ENCODE measurements at places on chromosomes 2 and 18. TPM values are rescaled to one million over a fixed set of nuclear protein-coding genes. Genes with fewer than 3 reads are reported as not detected.

KIAA2012 gene
- not detected for total RNA-seq

STAT1 gene
- total RNA-seq: 116 TPM

CXCR4 gene
- total RNA-seq: 0.27 TPM

HS1BP3 gene
- total RNA-seq: 23.0 TPM

MALL gene
- total RNA-seq: 442 TPM

RFX8 gene
- 24.1 TPM for total RNA-seq

PSMA8 gene
- total RNA-seq: not detected

SIX2 gene
- total RNA-seq: 2.9 TPM

DNAJC5G gene
- total RNA-seq: not detected

PROKR1 gene
- not detected for total RNA-seq

LINC00305 gene
- not detected for total RNA-seq

C2orf42 gene
- 26.9 TPM for total RNA-seq

RESP18 gene
- total RNA-seq: not detected

ZAP70 gene
- total RNA-seq: not detected

ARHGEF33 gene
- 0.25 TPM for total RNA-seq

FAM124B gene
- total RNA-seq: 1.2 TPM

SPRED2 gene
- total RNA-seq: 20.6 TPM

SPIRE1 gene
- total RNA-seq: 43.4 TPM

MYOM1 gene
- total RNA-seq: 0.90 TPM

MFSD6 gene
- total RNA-seq: 2.2 TPM

UCN gene
- total RNA-seq: 1.1 TPM

EPAS1 gene
- total RNA-seq: 41.5 TPM

DAW1 gene
- total RNA-seq: not detected

IMPACT gene
- 48.3 TPM for total RNA-seq

TRIM43 gene
- not detected for total RNA-seq

HADHB gene
- total RNA-seq: 107 TPM

ITPRID2 gene
- 101 TPM for total RNA-seq

AQP12B gene
- not detected for total RNA-seq

STRADB gene
- 57.6 TPM for total RNA-seq

ICOS gene
- total RNA-seq: not detected

LBX2 gene
- 3.0 TPM for total RNA-seq

C1GALT1C1L gene
- 0.36 TPM for total RNA-seq

CTDP1 gene
- total RNA-seq: 14.1 TPM

SIX3 gene
- total RNA-seq: not detected

EML4 gene
- total RNA-seq: 50.9 TPM

DTNA gene
- 34.3 TPM for total RNA-seq

LAMA1 gene
- 30.1 TPM for total RNA-seq

GALR1 gene
- total RNA-seq: not detected

KATNAL2 gene
- total RNA-seq: 10.4 TPM

FER1L5 gene
- total RNA-seq: 0.98 TPM

ACVR1C gene
- total RNA-seq: 0.63 TPM

FSHR gene
- not detected for total RNA-seq
